Activated T-cell treated with anti-CD3 and anti-CD28 coated beads, Interleukin-2, amount 50 U/mL, for 4 hours (primary cell): ENCODE measurements at places on chromosomes 4 and X. TPM values are rescaled to one million over a fixed set of nuclear protein-coding genes. Genes with fewer than 3 reads are reported as not detected.

CPZ gene
- not detected for total RNA-seq

DNA sequence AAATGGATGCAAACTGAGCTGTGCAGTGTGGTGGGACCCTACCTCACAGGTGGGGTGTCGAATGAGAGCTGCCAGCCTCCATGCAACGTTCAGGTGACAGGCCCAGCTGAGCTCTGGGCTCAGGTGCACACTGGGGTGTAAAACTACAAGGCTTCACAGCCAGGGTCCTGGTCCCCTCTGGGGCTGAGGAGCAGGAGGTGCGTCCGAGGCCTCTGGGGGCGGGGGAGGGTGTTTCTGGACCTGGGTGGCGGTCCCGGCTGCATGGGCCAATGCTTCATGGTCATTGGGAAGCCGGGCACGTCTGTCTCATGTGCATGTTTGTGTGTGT is 26.5 kb upstream of the SORCS2 start:
- no peak for DNase-seq

DNA sequence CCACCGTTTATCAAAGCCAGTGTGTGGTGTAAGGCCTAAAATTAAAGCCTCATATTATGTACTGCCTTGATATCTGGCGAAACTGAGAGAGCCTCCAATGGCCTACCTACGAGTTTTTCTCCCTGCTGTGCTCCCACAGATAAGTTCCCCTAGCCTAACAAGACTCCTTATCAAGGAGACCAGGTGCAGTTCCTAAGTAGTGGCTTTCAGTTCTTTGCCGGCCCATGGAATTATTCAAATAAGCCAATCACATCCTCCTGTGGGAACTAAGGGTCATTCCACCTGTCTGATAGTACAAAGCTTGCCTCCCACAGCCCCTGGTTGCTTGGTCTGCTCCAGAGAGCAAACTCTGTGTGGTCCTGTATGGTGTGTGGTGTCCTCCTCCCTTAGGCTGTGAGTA is 99.8 kb upstream of the TEX13C start:
- no peak for DNase-seq

- no peak for DNase-seq
Observed at GRCh38 chr4:6983544-6984142, 59.5 kb upstream of the TADA2B start.

GRCh38 chr4:1258457-1258856 is 9.5 kb upstream of the CTBP1 start:
- DNase-seq: no peak

UGT2B15 gene
- 0.18 TPM for total RNA-seq

STARD8 gene
- total RNA-seq: 0.18 TPM

ATP1B4 gene
- total RNA-seq: 0.19 TPM

DNA sequence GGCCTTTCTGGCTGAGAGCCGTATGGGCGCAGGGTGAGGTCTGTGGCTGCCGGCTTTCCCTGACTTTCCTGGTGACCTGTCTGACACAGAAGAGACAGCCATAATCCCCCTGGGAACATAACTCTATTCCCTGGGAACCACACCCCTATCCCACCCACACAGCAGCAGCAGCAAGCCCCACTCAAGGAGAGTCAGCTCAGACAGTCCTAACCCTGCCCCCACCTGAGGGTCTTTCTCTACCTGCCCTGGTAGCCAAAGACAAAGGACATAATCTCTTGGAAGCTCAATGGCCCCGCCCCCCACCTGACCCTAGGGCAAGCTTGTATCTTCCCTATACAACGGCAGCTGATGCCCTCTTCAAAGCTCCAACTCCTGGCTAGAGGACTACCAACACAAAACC is 74.6 kb downstream of the PABPC4L start:
- DNase-seq: no peak

DNA sequence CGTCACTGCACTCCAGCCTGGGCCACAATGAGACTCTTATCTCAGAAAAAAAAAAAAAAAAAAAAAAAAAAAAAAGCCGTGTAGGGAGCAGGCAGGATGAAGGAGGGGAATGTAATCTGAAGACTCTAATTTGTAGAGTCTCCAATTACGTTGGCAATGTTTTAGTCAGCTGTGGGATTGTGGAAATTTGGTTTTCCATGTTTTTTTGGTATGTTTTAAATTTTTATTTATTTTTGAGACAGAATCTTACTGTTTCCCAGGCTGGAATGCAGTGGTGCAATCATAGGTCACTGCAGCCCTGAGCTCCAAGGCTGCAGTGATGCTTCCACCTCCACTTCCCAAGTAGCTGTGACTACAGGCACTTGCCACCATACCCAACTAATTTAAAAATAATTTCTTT is 56.5 kb downstream of the NSD2 start:
- DNase-seq: no peak

DNA sequence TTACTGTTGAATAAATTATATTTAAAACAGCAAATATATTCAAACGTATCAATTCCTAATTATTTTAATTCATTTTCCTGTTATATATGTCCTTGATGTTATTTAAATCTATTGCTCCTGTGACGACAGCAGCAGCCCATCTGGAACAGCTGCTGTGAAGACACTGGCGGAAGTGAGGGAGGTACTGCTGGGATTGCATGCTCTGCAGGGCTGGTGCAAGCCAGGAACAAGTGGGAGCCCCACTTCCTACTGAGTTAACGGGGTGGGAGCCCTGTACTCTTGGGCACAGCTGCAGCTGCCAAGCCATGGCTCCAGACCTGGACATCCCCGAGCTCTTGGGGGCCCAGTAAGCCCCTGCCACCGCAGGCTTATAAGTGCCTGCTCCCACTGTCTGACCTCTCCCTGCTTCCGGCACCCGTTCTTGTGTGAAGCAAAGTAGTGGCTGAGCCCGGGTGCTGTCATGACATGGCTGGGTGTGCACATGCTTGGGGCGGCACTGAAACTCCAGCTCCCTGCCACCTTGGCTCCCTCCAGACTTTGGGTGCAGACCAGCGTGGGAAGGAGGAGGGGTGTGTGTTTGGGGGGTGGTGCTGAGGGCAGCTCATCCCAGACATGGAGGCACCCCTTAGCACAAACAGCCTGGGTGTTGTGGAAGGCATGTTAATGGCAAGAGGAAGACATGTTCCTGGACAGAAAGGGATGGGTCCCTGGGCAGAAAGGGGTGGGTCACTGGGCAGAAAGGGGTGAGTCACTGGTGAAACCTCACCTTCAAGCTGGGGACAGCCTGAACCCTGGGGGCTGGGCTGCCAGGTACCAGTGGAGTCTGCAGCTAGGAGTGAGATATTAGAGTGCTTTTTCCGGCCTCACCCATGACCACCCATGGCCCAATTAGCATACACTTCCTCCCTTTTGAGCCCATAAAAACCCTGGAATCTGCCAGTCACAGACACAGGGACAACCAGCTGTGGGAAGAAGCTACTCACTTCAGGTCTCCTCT is 1981.3 kb upstream of the IGFBP7 start:
- DNase-seq: no peak

DNA sequence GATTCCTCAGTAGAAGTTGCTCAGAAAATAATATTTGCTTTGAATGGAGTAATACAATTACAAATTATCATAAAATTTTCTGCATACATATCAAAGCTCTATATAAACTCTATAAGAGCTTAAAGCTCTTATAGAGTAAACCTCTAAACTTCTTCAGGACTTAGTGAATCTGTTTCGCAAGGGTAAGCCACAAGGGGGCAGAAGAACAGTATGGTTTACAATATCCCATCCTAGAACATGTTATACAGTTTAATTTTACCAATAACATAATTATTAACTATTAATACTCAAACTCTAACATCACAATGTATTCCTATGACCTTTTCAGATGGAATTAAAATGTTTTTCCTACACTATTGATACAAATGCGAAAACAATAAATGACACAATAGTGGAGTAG is 33.8 kb upstream of the SPANXN1 start:
- no peak for DNase-seq

DNA sequence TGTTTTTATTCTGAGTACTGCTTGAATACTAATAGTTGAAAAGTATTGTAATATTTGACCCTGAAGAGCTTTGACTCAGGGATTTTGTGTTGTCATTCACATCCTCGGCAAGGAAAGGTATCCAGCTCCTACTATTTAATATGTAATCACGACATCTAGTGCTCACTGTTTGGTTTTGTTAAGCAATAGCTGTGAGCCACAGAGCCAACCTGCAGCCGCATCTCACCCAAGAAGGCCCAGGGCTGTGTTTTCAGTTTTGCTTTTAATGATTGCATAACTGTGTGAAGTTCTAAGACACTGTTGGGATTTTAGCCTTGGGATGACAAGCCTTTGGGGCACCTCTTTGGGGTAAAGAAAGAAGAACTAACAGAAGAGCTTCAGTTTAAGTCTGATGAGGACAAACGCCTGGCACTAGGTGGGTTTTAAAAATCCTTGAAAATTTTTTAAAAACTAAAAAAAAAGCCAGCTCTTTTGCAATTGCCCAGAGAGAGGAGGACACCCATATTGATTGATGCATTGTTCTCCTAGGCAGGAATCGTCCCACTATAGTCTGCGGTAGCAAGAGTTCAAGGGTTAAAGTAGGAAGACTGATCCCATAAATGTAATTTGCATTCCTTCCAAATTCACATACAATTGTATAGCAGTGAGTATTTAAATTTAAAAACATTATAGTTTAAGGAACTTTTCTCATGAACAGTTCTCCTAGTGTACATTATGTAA is 157.8 kb downstream of the RELL1 start:
- no peak for DNase-seq
